ENCODE measurements at places on chromosomes 13 and 19.

- no peak for DNase-seq
Measured at GRCh38 chr19:4803736-4804695, 12.5 kb downstream of the FEM1A start.

- DNase-seq = no peak
Measured at GRCh38 chr19:31160336-31160926, 188.8 kb downstream of the TSHZ3 start.

- DNase-seq = no peak
Measured at GRCh38 chr13:32956595-32956933, 59.7 kb upstream of the KL start.

- no peak for DNase-seq
Measured at GRCh38 chr13:37138169-37138568, 32.7 kb upstream of the CSNK1A1L start.

DNA sequence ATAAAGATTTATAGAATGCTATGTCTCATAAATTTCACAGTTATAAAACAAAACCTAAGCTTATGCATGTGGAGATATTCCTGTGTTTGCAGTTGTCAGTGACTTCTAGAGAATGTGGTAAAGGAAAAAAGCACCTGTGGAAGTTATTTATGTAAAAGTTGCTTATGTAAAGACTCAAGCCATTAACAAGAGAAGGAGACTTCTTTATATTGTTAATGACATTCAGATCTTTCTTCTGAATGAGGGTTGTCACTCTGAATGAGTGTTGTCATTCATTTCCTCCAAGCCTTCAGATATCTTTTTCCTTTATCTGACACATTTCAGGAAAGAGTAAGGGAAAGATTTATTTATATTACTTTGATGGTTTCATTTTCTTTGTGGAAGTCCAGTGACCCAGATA is 202.6 kb downstream of the TM9SF2 start:
- no peak for DNase-seq

DNA sequence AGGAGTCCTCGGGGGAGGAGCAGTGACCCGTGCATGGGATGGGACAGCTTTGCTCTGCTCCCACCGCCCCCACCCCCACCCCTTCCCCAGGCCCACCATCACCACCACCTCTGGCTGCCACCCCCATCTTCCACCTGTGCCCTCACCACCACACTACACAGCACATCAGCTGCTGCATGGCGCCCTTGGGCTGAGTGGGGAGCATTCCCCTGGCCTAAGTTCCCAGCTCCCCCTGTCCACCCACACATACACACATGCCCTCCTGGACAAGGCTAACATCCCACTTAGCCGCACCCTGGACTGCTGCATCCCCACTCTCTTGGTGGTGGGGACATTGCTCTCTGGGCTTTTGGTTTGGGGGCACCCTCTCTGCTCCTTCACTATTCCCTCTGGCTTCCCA is 46.2 kb upstream of the SGCG start:
- DNase-seq = no peak

- no peak for DNase-seq
Measured at GRCh38 chr19:53809518-53810186, 14.5 kb downstream of the NLRP12 start.

GRCh38 chr19:56699552-56699951 is 28.0 kb upstream of the ZNF835 start:
- no peak for DNase-seq

- DNase-seq = no peak
Measured at GRCh38 chr13:56015919-56016318, 1124.8 kb upstream of the PRR20A start.

DNA sequence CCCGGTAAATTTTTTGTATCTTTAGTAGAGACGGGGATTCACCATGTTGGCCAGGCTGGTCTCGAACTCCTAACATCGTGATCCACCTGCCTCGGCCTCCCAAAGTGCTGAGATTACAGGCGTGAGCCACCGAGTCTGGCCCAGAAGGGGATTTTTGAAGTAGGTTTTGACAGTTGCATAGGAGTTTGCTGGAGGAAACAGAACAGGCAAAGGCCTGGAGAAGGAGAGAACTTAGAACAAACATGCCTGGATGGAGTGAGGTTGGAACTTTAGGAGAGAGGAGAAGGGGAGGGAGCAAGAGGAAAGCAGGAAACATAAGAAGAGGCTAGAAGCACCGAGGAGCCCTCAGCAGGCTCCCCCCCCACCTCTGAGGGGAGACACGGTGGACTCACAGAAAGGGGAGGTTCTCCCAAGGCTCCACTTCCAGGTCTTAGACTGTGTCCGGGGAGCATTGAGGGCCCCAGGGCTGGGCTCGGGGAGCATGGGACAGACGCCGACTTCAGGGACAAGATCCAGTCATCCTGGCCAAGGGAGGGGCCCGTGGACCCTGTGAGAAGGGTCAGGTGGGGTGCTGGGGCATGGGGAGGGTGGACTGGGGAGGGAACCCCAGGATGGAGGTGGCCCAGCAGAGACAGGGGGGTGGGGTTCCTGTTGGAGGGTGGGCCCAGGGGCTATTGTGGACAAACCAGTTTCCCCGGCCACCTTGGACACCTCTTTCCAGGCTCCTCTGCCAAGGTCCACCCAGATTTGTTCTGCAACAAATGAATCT is 1.8 kb upstream of the FBN3 start:
- DNase-seq = no peak

GRCh38 chr13:75486146-75487062 is 4.4 kb upstream of the TBC1D4 start:
- DNase-seq = no peak

DNA sequence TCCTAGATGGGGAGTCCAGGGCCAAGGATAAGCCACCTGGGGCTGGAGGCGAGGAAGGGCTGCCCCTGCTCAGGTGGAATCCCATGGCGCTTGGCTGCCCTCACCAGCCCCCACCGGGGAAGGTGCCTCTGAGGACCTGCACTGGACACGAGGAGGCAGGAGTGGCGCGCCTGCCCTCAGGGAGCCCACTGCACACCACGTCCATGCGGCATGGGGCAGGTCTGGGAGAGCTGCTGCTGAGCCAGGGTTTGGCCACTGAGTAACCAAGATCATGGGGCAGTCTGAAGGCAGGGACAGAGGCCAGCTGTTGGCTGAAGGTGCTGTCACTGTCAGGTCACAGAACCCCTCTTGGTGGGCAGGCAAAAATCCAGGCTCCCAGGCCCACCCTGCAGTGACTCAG is 25.9 kb downstream of the ELAVL1 start:
- no peak for DNase-seq

DNA sequence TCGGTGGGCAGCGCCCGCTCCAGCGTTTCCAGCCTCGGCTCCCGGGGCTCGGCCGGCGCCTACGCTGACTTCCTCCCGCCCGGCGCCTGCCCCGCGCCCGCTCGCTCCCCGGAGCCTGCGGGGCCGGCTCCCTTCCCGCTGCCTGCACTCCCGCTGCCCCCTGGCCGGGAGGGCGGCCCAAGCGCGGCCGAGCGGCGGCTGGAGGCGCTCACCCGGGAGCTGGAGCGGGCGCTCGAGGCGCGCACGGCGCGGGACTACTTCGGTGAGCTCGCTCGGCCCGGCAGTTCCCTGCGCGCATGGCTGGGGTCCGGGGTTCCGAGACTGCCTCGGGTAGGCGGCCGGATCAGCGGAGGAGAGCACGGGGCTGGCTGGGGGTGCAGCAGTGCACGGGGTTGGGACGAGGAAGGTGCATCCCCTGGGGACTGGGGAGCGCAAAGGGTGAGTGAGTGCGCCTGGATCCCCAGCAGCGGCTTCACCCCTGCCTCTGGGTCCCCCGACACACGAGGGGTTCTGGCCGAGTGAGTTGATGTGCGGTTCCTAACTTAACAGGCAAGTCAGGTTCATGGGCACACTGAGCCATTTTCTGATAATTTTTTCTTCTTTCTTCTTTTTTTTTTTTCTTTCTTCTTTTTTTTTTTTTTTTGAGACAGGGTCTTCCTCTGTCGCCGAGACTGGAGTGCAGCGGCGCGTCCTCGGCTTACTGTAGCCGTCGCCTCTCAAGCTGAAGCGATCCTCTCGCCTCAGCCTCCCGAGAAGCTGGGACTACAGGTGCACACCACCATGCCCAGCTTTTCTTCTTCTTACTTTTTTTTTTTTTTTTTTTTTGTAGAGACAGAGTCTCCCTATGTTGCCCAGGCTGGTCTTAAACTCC is 1.1 kb downstream of the WTIP start:
- DNase-seq = no peak

GRCh38 chr13:24723206-24723605 is 40.8 kb upstream of the RNF17 start:
- DNase-seq = peak; percentile 31

GRCh38 chr19:5308451-5309437 is 31.9 kb downstream of the PTPRS start:
- DNase-seq = peak; percentile 89

Measured in coronary artery (tissue), 2 donors.